ENCODE measurements at places on chromosomes 7 and 10.

DNA sequence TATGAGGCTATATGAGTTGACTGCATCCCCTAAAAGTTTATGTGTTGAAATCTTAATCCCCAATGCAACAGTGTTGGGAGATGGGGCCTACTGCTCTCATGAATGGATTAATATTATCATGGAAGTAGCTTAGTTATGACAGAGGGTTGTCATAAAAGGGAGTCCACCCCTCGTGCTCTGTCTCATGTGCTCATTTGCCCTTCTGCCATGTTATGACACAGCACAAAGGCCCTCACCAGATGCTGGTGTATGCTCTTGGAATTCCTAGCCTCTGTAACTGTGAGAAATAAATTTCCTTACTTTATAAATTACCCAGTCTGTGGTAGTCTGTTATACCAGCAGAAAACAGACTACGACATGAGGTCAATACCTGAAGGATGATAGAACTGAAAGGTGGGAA lies 17.6 kb upstream of the PANK1 start:
- DNase-seq, result no peak

- DNase-seq, result no peak
Measured at GRCh38 chr10:79050896-79051555, 17.7 kb upstream of the ZMIZ1 start.

DNA sequence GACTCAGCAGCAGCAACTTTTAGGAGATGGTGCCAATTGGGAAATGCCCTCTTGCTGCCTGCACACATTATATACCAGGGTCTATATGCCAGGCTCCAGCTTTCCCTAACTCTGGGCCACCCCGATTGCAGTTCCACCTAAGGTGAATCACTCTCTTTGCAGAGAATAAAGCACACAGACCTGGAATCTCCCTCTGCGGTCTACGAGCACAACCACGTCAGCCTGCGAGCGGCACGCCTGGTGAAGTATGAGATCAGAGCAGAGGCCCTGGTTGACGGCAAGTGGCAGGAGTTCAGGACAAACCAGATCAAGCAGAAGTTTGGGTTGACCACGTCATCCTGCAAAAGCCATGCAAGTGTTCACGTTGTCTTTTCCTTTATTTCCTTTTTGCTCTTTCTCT lies 38.2 kb upstream of the PLEKHA1 start:
- DNase-seq, result no peak

- no peak for DNase-seq
Measured at GRCh38 chr10:127100983-127101615, 95.3 kb downstream of the INSYN2A start.

DNA sequence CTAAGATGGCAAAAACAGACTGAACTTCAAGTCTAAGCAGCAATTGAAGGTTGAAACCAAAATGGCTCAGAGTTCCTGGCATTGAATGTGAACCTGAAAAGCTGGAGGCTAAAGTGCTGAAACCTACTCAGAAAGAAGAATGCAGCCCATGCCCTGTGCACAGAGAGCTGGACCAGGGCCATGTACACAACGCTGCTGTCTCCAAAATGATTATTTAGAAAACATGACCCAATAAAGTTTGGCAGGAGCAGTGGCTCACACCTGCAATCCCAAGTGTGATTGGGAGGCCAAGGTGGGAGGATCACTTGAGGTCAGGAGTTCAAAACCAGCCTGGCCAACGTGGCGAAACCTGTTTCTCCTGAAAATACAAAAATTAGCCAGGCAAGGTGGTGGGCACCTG lies 158.9 kb downstream of the AKR1D1 start:
- DNase-seq, result no peak

- no peak for DNase-seq
Measured at GRCh38 chr7:84701524-84702306, 485.1 kb downstream of the SEMA3D start.

DNA sequence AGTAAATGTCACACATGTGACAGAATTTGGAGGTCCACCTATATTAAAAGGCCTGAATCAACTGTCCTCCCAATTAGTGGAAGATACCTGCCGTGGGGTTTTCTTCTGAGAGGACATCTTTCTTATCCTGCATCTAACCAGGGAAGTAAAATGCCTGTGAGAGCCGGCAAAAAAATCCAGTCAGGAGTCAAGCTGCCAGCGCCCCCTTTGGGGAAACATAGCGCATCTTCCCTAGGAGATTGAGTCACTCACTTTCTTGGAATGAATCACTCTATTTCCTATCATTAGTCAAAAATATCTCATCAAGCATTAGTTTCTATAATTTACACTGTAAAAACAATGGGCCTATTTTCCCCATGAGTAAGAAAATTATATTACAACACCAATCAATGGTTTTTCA lies 66.4 kb upstream of the ANK3 start:
- no peak for DNase-seq

DNA sequence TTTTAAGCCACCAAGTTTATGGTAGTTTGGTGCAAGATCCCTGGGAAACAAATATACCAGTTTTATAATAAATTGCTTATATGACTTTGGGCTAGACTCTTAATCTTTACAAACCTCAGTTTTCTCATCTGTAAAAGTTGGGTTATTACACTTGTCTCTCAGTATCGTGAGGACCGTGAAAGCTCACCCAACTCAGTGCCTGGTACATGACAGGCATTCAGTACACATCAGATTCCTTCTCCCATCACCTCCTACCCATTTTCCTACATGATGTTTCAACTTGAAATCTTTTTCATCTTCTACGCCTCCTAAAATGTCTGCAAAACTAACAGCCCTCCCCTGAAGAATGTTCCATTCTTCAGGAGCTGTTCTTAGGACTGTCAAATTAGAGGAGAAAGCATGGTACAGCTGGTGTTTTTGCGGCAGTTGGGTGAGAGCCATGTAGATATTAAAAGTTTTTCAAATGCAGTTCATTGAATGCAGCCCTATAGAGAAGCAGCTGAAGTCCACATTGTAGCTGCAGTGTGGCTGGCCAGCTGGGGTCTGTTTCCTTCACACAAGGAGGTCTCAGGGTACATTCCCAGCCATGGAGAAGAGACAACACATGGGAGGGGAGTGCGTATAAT lies 812.8 kb downstream of the LRMDA start:
- no peak for DNase-seq

- DNase-seq, result no peak
Measured at GRCh38 chr7:151395036-151395367, 14.8 kb downstream of the WDR86 start.

DNA sequence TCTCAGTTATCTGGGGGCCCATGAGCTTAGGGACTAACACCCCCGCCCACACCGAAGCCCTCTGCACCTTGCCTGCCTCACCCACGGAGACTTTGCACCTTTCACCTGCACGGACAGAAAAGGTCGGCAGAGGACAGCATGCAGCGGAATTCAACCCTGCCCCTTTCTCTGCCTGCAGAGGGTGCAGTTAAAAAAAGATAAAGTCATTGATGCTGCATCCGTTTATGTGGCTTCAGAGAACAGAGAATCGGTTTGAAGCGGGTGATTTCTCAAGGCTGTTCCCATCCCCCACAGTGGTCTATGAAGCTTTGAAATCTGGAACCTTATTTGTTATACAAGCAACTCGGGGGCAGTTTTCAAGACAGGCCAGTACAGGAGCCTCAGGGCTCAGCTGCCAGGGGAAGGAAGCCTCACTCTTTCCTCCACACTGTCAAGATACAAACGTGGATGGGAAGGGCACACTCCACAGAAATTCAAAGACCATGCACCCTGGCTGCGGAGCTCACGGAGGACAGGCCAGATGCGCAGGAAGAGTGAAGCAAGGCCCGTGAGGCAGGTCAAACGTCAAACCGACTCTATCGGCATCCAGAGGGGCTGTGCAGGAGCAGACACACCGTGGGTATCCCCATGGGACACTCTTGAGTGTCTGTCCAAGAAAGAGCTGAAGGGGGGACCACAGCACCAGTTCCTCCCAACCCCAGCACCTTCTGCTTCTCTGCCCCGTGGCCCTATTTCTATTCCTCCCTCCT lies 66.3 kb downstream of the INSIG1 start:
- DNase-seq, result no peak

DNA sequence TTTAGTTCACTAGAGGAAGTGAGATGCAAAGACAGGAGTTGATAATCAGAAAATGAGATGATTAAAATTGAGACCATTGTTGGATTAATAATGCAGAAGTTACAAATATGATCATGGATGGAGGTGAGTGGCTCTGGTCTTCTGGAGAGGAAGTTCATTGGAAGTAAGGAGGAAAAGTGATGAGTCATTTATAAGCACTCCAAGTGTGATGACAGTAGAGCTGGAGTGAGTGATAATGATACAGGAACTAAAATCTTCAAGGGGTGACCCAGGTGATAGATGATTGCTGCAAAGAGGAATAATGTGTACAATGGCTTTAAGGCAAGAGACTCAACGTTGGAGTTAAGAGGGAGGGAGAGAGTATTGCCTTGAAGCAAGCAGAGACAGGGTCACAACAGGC lies 20.7 kb downstream of the ZNF32 start:
- no peak for DNase-seq

Measured in heart right ventricle (tissue), 16 donors.